ENCODE measurements at places on chromosomes 3 and 15. TPM values are rescaled to one million over a fixed set of nuclear protein-coding genes. Genes with fewer than 3 reads are reported as not detected.

The PLA2G4F gene
- total RNA-seq: 10.2 TPM

The ACP3 gene
- 7.0 TPM for total RNA-seq

The SCN11A gene
- total RNA-seq: not detected

DNA sequence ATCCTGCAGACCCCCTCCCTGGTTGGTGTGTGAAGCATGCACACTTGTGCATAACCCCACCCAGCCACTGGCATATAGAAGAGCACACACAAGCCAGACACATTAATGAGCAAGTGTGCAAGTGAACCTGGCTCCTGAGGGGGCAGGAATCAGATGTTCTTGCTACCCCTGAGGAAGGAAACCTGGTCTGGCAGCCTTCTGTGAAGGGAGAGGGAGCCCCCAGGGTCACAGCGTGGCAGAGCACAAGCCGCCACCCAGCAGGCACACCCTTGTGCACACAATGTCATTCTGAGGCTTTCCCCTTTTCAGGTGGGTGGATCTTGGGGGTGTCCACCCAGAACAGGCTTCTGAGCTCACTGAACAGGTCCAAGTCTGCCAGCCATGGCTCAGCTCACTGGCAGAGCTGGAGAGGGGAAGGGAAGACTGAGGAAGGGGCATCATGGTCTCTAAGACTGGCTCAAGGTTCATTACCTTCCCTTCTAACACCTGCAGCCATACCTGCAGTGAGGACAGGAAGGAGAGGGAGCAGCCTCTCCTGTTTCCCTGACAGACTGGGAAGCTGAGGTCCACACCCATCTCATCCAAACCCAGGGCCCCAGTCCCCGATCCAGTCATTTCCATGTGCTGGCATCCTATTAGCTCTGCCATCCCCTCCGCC is 31.6 kb upstream of the SEMA3F start:
- no peak for DNase-seq

DNA sequence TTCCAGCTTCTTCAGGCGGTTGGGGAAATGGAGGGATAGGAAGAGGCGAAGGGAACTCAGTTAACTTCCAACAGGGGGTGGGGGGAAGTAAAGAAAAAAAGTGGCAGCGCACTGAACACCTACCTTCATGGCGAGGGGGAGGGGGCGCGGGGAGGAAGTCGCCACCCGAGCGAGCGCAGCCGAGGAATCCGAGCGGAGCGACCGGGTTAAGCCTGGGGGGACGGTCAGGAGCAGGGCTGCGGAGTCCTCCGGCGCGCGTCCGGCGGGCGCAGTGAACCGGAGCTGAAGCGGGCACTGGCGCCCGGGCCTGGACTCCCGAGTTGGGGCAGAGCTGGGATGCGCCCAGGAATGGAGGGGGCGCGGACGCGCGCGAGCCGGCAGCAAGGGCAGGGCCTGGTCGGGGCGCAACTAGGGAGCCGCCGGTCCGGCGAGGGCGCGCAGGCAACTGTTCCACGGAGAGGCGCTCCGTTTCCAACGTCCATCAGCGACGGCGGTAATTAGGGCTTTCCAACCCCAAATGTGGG is at the start of gene WNT5A:
WNT5A (minus strand) TSS at position 450 of the 524 bp plus-strand sequence; CDS start at position 129, 321 bp downstream.
- DNase-seq: no peak

DNA sequence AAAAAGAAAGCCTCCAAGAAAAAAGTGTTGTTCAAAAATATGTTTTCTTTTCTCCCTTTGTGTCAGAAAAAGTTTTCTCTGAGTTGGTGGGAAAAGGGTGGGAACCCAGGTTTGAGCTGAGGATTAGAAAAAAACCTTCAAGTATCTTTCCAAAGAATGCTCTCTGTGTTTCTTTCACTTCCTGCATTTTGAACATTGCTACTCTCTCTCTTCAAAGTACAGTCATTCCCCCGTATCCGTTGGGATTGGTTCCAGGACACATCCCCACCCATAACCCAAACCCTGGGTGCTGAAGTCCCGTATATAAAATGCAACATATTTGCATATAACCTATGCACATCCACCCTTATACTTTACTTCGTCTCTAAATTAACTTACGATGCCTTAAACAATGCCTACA is 139.6 kb downstream of the TMCO5A start:
- peak; percentile 35 for DNase-seq

The ZIC1 gene
- not detected for total RNA-seq

DNA sequence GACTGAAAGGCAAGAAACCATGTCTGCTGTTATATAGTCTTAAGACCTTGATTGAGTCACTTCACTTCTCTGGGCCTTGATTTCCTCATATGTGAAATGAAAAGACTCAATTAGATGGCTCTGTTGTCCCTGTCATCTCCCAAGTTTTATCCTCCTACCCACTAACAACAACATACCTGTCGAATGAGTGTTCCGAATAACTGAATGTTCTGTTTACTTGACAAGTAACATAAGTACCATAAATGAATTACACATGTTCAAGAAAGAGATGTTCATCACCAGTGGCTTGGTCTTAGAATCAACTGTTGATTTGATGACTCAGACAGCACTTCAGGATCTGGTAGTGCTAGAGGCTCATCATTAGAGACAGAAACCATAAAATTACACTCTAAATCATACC is 311.7 kb downstream of the VPS13C start:
- peak; percentile 89 for DNase-seq

The LTF gene
- under 0.01 TPM for total RNA-seq

The RBPMS2 gene
- not detected for total RNA-seq

- no peak for DNase-seq
Observed at GRCh38 chr15:77025083-77025901, 30.4 kb downstream of the PSTPIP1 start.

DNA sequence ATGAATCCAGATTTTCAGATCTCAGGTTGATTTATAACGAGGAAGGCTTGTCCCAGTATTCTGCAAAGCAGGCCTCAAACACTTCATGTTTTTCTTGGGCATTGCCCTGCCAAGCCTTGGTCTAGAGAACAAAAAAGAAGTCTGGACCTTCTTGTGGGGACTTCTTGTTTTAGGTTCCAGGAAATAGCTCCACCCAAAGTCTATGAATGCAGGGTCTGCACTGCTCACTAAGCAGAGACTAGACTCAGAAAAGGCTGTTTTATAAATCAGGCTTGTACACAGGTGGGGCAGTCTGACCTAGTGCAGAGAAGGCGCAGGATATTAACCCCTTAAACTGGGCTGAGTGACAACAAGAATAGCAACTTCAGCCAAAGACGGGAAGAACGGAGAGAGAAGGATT is 44.3 kb downstream of the GLB1 start:
- no peak for DNase-seq

The PTPN9 gene
- 17.4 TPM for total RNA-seq

GRCh38 chr3:113211330-113212149 is at the start of gene BOC:
Gene BOC, plus strand, starts transcription at chr3:113211557. Its CDS starts 38,246 bp downstream, at chr3:113249803.
- DNase-seq: peak; percentile 48

GRCh38 chr3:184808021-184808420 is 3.9 kb upstream of the VPS8 start:
- no peak for DNase-seq

The ADAMTS9 gene
- total RNA-seq: 0.77 TPM

The LRRN1 gene
- total RNA-seq: 0.26 TPM

DNA sequence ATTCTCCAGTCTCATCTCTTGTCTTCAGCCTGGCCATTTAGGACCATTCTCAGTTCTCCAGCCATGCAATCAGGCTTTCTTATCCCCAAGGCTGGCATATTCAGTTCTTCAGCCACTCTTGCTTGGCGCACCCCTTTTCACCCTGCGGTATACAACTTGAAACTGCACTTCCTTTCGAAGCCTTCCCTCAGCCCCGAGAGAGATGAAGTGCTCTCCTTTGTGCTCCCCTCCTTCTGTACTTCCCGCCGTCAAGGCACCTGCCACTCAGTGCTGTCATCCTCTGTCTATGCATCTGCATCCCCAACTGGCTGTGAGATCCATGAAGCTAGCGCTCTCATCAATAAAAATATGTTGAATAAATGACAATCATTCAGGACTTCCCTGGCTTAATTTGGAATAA is 45.7 kb downstream of the MORC1 start:
- DNase-seq: no peak

- DNase-seq: no peak
Observed at GRCh38 chr15:100461049-100461448, 67.7 kb downstream of the CERS3 start.

GRCh38 chr3:115165701-115166100 is 18.6 kb upstream of the ZBTB20 start:
- DNase-seq: no peak

The GOLGA8T gene
- 0.13 TPM for total RNA-seq

The HERC2 gene
- 29.2 TPM for total RNA-seq

The PLIN1 gene
- 0.51 TPM for total RNA-seq

- DNase-seq: no peak
Observed at GRCh38 chr15:35929740-35930444, 383.9 kb upstream of the DPH6 start.

All from bronchial epithelial cell (primary cell).